ENCODE measurements at places on chromosomes 12 and 14.

- DNase-seq = no peak
These were observed 37.3 kb downstream of the KIF21A start for GRCh38 chr12:39405580-39405979.

DNA sequence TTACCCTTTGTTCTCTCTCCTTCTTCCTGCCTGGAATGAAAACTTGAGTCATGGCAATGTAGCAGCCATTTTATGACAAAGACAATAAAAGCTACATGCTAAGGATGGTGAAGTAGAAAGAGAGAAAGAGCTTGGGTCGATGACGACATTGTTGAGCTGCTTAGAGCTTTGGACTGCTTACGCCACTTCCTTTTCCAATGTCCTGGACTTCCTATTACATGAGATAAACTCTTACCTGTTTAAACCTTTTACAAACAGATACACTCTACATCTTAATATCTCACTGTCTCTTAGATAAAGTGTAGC lies 70.1 kb downstream of the PEBP1 start:
- no peak for DNase-seq

- DNase-seq = no peak
These were observed 2.2 kb downstream of the PLEKHG6 start for GRCh38 chr12:6312529-6313325.

- no peak for DNase-seq
These were observed 67.2 kb downstream of the PTPRR start for GRCh38 chr12:70853326-70853725.

DNA sequence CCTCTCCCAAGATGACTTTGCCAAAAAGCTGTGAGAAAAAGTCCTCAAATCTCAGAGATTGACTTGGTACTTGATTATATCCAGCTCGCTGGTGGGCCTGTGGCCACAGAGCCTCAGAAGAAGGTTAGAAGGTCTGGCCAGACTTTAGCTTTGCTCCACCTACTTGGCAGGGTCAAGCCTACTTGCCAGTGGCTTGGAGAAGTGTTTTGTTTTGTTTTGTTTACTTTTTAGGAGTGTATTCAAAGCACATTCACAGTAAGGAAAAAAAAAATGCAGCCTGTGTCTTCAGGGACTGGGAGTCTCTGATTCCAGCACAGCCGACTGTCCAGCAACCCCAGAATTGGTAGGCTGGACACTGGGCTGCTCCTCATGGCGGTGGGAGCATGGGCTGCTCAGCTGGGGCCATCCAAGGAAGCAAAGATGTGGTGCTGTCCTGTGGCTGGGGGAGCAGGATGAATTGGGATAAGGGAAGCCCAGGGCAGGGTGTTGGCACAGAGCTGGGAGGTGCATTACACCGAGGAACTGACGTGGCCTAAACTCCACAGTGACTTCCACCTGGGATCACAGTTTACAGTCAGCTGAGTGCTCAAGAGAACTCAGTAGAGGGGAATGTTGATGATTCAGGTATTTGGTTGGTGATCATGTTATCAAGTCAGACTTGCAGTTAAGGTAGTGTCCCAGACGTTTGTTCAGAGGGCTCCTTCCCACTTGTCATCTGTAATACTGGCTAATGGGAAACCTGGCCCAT lies 73.5 kb downstream of the PPP2R5C start:
- no peak for DNase-seq

DNA sequence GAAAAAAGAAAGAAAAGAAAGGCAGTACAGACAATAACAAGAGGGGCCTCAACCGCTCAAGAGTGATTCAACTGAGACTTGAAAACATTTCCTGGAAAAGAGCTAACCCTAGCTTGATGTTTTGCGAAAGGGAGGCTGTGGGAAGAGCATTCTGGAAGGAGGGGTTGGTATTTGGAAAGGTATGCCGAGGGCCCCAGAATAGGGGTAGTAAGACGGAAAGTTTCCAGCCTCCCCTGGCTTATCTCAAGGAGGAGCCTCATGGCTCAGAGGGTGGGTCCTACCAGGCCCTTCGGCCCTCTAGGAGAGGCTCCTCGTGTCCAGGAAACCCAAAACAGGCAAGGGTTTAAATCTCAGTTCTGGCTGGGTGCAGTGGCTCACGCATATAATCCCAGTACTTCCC lies 8.4 kb downstream of the RNU4-2 start:
- DNase-seq = no peak

- no peak for DNase-seq
These were observed 142.0 kb downstream of the BCL11B start for GRCh38 chr14:99129998-99130397.

DNA sequence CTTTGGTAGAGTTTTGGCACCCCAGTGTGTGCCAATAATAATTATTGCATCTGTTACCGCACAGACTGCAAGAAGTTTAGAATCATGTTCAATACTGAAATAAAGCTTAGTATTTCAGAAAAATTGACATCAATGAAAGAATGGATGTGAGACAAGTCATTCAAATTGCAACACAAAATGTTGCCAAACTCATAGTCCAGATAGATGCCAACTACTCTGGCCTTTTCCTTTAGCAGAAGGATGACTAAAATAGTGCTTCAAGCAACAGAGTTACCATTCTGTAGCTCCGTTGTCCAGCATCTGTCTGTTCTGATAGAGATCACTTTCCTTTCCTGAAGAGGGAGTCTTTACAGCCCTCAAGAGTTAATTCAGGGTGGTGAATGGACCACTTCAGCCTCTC lies 77.5 kb downstream of the LIN7A start:
- no peak for DNase-seq

- DNase-seq = no peak
These were observed 102.2 kb downstream of the LLPH start for GRCh38 chr12:66028390-66028789.

DNA sequence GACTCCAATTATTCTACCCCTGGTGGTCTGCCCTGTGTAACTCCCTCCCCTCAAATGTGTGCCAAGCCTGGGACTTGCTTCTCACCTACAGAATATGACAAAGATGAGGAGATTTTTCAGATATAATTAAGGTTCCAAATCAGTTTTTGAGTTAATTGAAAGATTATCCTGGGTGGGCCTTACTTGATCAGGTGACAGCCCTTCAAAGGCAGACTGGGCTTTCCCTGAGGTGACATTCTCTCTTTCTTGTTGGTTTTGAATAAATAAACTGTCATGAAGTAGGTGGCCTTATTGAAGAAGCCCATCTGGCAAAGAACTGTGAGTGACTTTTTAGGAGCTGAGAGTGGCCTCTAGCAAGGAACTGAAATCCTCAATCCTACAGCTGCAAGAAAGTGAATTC lies 106.0 kb downstream of the BRMS1L start:
- DNase-seq = no peak

- no peak for DNase-seq
These were observed 235.4 kb downstream of the FSCB start for GRCh38 chr14:44271637-44272036.

DNA sequence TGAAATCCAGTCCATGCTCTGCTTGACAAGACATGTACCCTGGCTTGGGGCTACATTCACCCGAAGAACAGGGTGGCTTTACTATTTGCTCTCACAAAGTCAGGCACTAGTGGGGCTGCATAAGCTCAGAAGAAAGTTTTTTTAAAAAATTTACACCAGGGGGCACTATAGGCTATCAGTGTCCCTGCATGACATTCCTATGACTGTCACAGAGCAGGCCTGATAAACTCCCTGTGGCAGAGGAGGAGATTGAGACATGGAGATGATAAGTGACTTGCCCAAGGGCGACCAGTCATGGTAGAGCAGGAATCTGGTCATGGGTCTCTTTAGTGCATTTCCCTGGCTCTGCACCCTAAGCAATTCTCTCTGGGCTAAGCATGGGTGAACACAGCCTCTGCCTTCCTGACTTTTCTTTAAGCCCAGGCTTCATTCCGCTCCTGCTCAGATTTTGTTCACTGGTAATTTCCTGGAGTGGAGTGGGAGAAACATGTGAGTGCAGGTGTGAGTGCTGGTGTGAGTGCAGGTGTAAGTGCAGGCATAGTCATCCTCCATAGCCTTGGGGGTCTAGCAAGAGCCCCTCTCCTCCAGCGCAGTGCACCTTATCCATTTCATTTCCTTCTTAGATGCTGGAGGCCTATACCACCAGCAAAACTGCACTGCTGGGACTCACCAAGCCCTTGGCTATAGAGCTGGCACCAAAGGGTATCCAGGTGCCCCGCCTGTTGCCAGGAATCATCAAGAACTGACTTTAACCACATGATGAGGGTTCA lies 91.6 kb downstream of the DHRS2 start:
- no peak for DNase-seq

DNA sequence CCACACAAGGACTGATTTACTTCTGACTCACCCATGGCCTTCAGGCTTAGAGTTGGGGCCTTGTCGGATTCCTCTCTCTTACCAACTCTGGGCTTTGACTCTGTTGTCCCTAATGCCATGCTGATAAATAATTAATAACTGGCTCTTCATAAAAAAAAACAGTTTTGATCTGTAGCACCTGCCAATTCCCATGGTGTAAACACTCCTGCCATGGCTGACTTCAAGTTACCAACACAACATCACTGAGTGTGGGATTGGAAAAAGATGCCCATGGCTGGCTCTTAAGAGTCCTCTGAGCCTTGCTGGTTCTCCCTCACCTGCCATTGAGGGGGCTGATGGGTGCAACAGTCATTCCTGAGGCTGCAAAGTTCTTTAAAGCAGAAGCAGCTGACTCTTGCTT lies 104.8 kb downstream of the KIF26A start:
- DNase-seq = no peak

DNA sequence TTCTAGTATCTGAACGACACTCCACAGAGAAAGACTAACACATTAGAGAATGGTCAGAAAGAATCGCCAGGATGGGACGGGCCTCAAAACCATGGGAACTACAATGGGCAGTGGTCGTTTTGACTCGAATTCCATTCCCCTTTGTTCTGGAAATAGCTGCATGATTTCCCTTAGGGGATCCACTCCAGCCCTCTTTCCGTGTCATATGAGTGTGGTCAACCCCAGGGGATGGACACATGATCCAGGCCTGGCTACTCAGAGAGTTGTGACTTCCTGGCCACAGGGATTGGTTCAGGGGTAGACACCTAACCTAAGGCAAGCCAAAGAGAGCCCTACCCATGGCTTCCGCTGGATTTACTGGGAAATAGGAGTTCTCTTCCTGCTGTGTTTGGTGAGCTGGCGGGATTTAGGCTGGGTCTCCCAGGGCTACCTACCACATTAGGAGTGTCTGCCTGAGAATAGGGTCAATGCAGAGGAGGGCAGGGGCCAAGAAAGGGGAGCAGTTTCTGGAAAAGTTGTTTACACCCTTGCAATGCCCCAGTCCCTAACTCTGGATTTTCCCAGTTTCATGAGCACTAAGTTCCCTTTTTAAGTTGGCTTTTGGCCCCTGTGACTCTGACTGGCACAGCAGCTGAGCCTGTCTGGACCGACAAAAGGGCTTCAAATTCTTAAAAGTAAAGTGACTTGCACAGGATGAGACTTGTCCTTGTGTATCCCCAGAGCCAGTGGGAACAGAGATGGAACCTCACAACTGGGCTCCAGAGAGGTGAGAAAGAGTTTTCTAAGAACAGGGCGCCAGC lies 28.1 kb upstream of the GPATCH2L start:
- no peak for DNase-seq

- no peak for DNase-seq
These were observed 5.6 kb downstream of the CHFR start for GRCh38 chr12:132881818-132882217.

DNA sequence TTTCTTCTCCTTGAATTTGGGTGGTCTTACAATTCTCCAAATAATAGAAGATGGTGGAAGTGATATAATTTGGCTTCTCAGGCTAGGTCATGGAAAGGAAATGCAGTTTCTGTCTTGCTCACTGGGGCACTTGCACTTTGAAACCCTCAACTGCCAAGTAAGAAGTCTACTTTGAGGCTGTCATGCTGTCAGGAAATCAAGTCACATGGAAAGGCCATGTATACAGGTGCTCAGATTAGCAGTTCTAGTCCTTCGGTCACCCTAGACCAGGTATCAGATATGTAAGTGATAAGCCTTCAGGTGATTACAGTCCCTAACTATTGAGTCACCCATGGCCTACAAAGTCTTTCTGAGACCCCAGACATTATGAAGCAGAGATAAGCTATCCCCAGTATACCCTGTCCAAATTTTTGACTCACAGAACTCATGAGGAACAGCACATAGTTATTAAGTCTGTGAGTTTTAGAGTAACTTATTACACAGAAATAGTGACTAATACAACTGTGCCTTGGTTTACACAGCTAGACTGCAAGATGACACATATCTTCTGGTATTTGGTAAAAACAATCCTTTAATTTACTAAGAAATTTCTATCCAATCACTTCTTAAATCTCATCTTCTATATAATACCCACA lies 26.3 kb upstream of the BBS10 start:
- DNase-seq = no peak

DNA sequence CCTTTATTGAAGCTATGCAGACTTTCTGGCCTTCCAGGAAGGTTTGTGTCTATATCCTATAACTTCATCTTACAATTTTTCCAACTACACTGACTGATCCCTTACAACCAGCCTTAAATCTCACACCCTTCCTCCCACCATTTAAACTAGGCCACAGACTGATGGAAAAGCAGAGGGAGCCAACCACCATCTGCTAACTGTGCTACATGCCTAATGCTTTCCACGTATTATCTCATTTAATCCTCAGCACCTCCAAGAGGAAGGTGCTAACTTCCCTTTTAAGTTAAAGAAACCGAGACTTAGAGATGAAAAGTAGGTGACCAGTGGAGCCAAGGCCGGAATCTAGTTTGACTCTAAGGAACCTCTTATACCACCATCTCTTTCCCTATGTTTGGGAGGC lies 22.7 kb upstream of the BLTP3B start:
- DNase-seq = no peak

DNA sequence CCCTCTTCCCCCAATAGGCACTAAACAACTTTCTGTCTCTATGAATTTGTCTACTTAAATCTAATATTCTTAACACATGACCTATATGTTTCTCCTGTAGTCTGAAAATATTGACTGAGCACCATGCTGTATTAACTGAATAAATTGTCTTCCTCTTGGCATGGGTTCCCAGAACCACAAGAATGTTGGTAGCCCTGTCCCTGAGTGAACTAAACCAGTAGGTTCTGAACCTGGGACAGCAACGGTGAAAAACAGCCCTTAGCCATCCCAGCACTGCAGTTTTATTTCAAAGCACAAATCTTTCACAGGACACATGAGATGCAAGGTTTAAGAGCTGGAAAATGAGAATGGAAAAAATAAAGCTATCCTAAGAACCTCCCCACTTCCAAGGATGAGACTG lies 20.4 kb upstream of the HSP90B1 start:
- no peak for DNase-seq

DNA sequence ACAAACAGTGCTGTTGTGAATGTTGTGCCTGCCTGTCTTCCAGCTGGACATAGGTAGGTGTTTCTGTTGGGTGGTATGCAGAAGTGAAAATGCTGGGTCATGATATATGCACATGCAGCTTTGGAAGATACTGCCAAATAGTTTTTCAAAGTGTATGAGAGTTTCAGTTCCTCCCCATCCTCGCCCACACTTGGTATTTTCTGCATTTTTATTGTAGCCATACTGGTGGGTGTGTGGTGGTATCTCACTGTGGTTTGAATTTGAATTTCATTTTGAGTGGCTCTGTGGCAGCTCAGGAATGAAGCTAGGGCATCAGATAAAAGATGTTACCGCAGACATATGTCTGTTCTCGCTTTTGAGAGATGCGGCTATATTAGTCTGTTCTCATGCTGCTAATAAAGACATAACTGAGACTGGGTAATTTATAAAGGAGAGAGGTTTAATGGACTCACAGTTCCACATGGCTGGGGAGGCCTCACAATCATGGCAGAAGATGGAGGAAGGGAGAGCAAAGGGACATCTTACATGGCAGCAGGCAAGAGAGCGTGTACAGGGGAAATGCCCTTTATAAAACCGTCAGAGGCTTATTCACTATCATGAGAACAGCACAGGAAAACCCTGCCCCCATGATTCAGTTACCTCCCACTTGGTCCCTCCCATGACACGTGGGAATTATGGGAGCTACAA lies 183.1 kb downstream of the CAND1 start:
- DNase-seq = no peak
